ENCODE measurements at places on chromosomes 16 and 17.

- DNase-seq = no peak
- H3K27me3 ChIP-seq = peaks cover 5% of the 10 kb centered on the region
- H3K27ac ChIP-seq = no peak overlapping the region
- no peaks in the 10 kb centered on the region for H3K36me3 ChIP-seq
- H3K4me1 ChIP-seq = no peaks in the 10 kb centered on the region
- no peak overlapping the region for H3K4me3 ChIP-seq
Measured at GRCh38 chr16:2738615-2739014, 13.8 kb upstream of the SRRM2 start.

- H3K4me1 ChIP-seq = no peaks in the 10 kb centered on the region
- no peaks in the 10 kb centered on the region for H3K27me3 ChIP-seq
- no peak overlapping the region for H3K27ac ChIP-seq
- no peak overlapping the region for H3K4me3 ChIP-seq
Measured at GRCh38 chr16:1643521-1643920, 31.4 kb downstream of the CRAMP1 start.

DNA sequence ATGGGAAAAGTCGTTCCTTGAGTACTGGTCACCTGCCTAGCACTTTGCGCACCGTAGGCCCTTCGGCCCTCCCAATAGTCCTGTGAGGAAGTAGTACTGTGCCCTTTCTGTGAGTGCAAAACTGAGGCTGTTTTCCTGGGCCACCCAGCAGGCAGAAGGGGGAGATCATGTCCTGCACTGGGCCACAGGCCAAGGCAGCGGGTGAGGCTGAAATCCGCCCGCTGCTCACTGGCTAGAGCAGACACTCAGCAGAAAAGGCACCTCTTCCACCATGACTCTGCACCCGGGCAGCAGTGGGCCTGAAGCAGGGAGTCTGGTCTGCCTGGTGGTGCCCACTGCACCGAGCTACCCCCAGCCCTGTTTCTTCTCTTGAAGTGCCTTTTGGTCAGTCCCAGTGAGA, 20.2 kb downstream of the METTL22 start:
- DNase-seq = no peak
- no peaks in the 10 kb centered on the region for H3K36me3 ChIP-seq
- H3K4me3 ChIP-seq = no peak overlapping the region
- no peaks in the 10 kb centered on the region for H3K27me3 ChIP-seq
- H3K4me1 ChIP-seq = no peaks in the 10 kb centered on the region
- H3K27ac ChIP-seq = no peak overlapping the region

DNA sequence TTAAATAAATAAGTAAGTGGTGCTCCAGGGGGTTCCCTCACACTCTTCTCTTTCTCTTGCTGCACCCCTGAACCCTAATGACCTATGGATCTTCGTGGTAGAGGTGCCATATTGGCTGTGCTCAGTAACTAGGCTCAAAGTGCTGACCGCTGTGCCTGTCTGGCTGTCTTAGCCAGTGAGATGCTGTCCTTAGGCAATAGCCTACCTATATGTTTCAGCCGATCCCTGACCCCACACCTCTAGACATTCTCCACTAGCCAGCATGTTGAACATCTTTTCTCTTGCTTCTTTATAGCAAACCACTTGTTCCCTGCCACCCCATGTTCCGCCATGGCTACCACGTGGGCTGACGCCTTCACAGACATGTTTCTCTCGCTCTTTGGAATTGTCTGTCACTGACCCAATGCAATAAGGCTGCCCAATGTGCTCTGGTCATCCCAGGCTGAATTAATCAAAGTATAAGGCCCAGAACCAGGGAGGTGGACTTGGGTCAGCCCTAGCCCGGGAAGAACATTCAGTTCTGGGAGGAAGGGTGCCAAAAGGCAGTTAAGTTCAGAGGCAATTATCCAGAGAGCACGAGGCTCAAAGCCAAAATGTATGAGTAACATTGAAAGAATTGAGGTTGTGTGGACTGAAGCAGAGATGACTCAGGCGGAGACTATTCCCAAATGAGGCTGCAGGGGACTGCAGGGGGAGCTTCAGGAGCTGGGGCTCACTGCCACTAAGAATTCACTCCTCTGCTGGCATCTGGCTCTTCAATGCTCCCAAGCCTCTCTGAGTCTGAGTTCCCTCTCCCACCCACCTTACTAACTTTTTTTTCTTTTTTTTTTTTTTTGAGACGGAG, 28.7 kb upstream of the TNRC6A start:
- no peaks in the 10 kb centered on the region for H3K36me3 ChIP-seq
- peak; percentile 89 for DNase-seq
- peak overlapping the region; percentile 39 for H3K27ac ChIP-seq
- H3K27me3 ChIP-seq = no peaks in the 10 kb centered on the region
- peaks cover 15% of the 10 kb centered on the region for H3K4me1 ChIP-seq

GRCh38 chr17:82756166-82756565, 4.3 kb downstream of the TBCD start:
- DNase-seq = no peak
- no peak overlapping the region for H3K4me3 ChIP-seq
- no peaks in the 10 kb centered on the region for H3K27me3 ChIP-seq
- peaks cover 8% of the 10 kb centered on the region for H3K4me1 ChIP-seq

- H3K36me3 ChIP-seq = no peaks in the 10 kb centered on the region
- H3K4me1 ChIP-seq = no peaks in the 10 kb centered on the region
Measured at GRCh38 chr16:20314575-20314974, 12.7 kb downstream of the GP2 start.

DNA sequence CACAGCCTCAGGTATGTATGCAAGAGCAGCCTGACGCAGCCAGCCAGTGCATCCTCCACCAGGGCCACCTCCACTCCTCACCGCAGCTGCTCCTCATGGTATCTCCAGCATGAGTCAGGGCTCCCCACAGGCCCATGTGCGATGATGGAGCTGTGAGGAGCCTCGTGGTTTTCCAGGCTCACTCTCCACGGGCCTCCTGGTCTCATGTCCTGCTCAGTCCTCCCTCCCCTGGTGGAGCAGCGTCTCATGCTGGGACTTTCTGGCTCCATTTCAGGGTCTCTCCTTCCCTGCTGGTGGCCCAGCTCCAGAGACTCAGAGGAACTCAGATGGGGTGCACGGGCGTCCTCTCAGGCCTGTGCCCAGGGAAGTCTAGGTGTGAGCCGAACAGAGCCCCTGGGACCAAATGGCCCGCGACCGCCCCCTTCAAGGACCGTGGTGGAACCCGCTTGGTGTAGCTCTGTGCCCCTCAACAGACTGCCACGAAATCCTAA, 70.4 kb downstream of the METRNL start:
- no peak overlapping the region for H3K27ac ChIP-seq
- DNase-seq = no peak
- H3K4me3 ChIP-seq = no peak overlapping the region
- no peaks in the 10 kb centered on the region for H3K4me1 ChIP-seq
- H3K36me3 ChIP-seq = no peaks in the 10 kb centered on the region

DNA sequence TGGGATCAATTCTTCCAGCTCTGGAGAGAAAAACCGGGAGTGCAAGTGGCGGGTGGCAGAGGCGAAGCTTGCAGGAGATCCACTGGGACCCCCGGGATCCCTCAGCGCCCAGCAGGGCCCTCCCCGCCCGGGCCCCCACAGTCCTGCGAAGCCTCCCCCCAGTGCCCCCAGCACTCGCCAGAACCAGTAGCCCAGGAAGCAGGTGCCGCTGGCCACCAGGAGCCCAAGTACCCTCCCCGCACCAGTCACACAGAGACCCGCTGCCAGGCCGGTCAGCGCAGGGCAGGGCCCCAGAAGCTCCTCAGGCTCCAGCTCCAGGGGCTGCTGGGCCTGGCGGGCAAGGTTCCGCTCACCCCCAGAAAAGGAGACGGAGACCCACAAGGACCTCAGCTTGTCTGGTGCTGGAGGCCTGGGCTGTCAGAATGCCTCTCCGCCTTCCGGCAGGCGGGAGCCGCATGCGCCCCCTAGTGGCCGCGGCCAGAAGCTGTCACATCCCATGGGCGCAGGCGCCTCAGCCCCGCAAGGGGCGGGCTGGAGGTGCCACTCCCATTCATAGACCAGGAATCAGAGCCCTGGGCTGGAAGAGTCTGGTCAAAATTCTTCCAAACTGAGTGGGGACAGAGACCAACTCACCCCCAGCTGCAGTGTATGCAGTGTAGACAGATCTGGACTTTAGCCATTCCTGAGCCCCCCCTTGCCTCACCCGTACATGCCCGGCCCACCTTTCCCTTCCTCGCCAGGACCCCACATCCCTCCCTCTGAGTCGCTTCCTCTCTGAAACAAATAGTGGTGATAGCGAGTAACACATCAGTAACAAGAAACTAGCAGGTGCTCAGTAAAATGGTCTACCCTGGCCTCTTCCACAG, 1002.3 kb downstream of the KCNJ18 start:
- no peaks in the 10 kb centered on the region for H3K27me3 ChIP-seq
- no peak overlapping the region for H3K27ac ChIP-seq
- H3K36me3 ChIP-seq = no peaks in the 10 kb centered on the region
- H3K4me3 ChIP-seq = no peak overlapping the region
